Progenitor cell of endocrine pancreas (in vitro differentiated cells): ENCODE measurements at places on chromosomes 3 and 15. TPM values are rescaled to one million over a fixed set of nuclear protein-coding genes. Genes with fewer than 3 reads are reported as not detected.

DNA sequence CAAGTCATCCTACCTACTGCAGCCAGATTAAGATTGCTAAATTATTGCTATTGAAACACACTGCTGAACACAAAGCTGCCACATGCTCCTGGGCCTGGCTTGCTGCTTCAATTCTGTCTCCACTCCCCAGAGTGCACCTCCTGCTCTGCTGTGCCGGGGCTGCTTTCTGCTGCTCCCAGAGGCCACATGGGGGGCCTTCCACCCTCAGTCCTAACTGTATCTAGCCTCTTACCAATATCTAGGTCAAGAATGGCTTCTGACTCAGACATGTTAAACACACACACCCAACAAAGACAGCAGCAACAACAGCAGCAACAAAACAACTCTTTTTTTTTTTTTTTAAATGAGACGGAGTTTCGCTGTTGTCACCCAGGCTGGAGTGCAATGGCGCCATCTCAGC is 33.0 kb downstream of the MYZAP start:
- DNase-seq = no peak
- H3K4me1 ChIP-seq = peaks cover 1% of the 10 kb centered on the region
- H3K4me3 ChIP-seq = no peak overlapping the region
- H3K27me3 ChIP-seq = no peaks in the 10 kb centered on the region

DNA sequence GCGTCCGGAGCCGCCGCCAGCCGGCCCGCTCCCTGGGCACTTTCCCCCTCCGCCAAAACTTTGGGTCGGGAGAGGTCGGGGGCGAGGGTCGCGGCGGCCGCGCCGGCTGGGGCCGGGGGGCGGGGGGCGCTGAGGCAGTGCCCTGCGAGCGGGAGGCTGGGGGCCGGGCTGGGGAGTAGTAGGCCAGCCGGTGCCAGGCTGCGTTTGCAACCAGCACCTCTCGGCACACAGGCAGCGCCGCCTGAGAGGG is 452 bp downstream of the BBX start:
- H3K4me3 ChIP-seq = peak overlapping the region; percentile 96
- peak; percentile 53 for DNase-seq
- H3K36me3 ChIP-seq = peaks cover 2% of the 10 kb centered on the region
- peaks cover 4% of the 10 kb centered on the region for H3K27me3 ChIP-seq
- peaks cover 18% of the 10 kb centered on the region for H3K4me1 ChIP-seq

CACNA2D3 gene
- 0.29 TPM in 1 of 2 replicates, not detected in the other for total RNA-seq

GRCh38 chr3:52281981-52282801 is 3.7 kb upstream of the WDR82 start:
- no peak overlapping the region for H3K4me3 ChIP-seq
- peak overlapping the region; percentile 90 for H3K27ac ChIP-seq
- DNase-seq = no peak

GRCh38 chr15:41806291-41807181 is 21.4 kb upstream of the JMJD7 start:
- H3K27ac ChIP-seq = peak overlapping the region; percentile 60
- no peak for DNase-seq
- no peaks in the 10 kb centered on the region for H3K27me3 ChIP-seq
- no peaks in the 10 kb centered on the region for H3K4me1 ChIP-seq
- H3K36me3 ChIP-seq = no peaks in the 10 kb centered on the region

GRCh38 chr3:100780071-100780622 is 70.9 kb downstream of the TFG start:
- H3K27me3 ChIP-seq = no peaks in the 10 kb centered on the region
- no peaks in the 10 kb centered on the region for H3K4me1 ChIP-seq

- H3K4me1 ChIP-seq = peaks cover 26% of the 10 kb centered on the region
- peaks cover 8% of the 10 kb centered on the region for H3K36me3 ChIP-seq
- no peaks in the 10 kb centered on the region for H3K27me3 ChIP-seq
- no peak for DNase-seq
- no peak overlapping the region for H3K27ac ChIP-seq
These were observed 5.8 kb downstream of the ROBO2 start for GRCh38 chr3:77045686-77046085.

GRCh38 chr3:64102147-64102546 is 78.9 kb upstream of the PSMD6 start:
- peaks cover 10% of the 10 kb centered on the region for H3K36me3 ChIP-seq
- no peak for DNase-seq
- no peak overlapping the region for H3K4me3 ChIP-seq
- no peak overlapping the region for H3K27ac ChIP-seq
- H3K4me1 ChIP-seq = peaks cover 22% of the 10 kb centered on the region

- no peak for DNase-seq
- no peak overlapping the region for H3K27ac ChIP-seq
- peaks cover 7% of the 10 kb centered on the region for H3K36me3 ChIP-seq
- H3K27me3 ChIP-seq = no peaks in the 10 kb centered on the region
- no peak overlapping the region for H3K4me3 ChIP-seq
These were observed 279.4 kb upstream of the ARL6 start for GRCh38 chr3:97485206-97485605.

EPHB1 gene
- total RNA-seq = 1.8 and 2.2 TPM in 2 replicates
